Stimulated activated CD8-positive, alpha-beta memory T cell treated with anti-CD3 and anti-CD28 coated beads, Interleukin-7, amount 100 ng/mL, for 1 hour (primary cell): ENCODE measurements at places on chromosomes 5 and 9.

DNA sequence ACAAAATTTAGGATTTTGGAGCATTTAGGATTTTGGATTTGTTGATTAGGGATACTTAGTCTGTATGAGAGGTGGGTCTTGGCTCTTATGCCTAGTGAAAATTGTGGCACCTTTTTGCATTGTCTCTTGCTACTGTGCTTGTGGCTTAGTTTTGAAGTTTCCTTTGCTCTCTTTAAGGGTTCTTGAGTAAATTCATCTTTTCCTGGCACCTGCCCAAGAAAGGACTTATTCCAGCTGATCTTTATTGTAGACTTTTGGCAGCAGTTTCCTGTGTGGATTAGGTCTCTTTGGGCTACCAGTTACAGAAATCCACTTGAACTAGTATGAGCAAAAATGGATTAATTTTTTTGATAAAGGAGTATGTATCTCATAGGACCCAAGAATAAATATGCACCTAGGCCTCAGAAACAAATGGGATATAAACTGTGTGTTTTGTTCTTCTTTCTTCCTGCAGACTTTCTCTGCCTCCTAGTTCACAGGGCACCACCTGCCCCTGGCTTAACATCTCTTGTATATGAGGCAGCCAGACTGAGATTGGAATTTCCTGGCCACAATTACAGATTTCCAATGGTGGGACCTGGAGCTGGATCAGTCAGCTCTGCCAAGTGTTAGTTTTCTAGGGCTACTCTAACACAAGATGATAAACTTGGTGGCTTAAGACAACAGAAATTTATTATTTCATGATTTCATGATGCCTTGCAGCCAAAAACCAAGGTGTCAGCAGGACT, 44.6 kb downstream of the FOCAD start:
- no peak for DNase-seq

DNA sequence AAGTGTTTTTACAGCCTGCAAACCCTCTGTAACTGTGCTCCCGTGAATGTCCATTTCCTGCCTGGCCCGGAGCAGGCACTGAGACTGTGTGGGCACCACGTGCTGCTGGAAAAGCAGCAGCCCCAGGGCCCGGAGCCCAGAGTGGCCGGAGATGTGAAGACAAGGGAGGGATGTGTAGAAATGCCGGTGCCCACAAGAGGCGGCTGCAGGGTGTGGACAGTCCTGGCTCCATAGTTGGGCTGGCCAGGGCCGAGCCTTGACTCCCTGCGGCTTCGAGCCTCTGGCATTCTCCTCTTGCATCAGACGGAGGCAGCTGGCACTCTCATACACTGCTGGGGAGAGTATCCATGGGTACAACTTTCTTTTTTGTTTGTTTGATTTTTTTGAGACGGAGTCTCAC, 13.2 kb upstream of the GFPT2 start:
- DNase-seq, result no peak

- no peak for DNase-seq
Measured at GRCh38 chr9:35108946-35109575, 6.1 kb upstream of the STOML2 start.

DNA sequence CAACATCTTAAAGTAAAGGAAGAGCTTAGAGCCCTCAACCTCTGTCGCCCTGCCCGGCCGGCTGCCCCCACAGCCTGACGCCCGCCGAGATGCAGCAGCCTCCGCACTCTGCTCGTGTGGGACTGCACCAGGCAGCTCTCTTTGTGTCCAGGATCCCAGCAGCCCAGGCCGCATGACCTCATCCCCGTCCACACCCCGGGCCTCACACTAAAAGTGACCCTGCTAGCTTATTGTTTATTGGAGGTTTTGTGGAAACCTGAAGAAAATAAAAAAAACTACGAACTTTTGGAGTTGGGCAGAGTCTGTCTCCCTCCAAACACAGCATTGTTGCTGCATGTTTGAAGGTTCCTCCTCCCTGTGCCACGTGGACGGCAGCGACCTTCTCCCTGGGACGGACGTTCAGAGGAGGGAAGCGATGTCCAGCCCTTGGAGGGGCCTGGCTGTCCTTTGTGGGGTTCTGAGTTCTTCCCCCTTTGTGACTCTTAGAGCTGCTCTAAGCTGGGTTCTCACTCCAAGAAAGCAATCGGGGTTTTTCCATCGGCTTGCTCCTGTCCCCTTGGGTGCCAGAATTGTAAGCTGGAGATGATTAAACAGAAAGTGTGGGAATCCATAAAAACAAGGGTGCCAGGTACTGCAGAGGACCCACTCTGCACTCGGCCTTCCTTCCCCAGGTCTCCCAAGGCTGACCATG, 103.5 kb upstream of the COL5A1 start:
- DNase-seq, result no peak

DNA sequence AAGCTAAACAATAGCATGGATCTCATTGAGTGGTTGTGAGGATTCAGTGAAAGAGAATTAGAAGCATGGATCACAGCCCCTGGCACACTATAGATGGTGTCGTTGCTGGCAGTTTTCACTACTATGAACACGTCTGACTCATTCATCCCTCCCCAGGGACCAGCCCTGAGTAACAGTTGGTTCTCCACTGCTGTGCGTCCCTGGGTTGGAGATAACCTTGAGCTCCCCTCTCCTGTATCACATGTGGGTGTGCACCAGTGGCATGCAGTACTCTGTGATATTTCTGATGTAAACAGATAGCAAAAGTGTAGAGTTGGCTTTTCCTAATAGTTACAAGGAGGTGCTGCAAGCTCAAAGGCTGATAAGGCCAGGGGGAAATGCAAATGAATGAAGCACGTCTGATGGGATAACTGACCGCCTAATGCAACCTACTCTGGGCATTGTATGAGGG, 8.8 kb upstream of the LCP2 start:
- DNase-seq, result no peak

GRCh38 chr5:56829137-56829908, 14.0 kb downstream of the MAP3K1 start:
- no peak for DNase-seq

- no peak for DNase-seq
Measured at GRCh38 chr9:125815568-125815967, 68.4 kb downstream of the PBX3 start.

DNA sequence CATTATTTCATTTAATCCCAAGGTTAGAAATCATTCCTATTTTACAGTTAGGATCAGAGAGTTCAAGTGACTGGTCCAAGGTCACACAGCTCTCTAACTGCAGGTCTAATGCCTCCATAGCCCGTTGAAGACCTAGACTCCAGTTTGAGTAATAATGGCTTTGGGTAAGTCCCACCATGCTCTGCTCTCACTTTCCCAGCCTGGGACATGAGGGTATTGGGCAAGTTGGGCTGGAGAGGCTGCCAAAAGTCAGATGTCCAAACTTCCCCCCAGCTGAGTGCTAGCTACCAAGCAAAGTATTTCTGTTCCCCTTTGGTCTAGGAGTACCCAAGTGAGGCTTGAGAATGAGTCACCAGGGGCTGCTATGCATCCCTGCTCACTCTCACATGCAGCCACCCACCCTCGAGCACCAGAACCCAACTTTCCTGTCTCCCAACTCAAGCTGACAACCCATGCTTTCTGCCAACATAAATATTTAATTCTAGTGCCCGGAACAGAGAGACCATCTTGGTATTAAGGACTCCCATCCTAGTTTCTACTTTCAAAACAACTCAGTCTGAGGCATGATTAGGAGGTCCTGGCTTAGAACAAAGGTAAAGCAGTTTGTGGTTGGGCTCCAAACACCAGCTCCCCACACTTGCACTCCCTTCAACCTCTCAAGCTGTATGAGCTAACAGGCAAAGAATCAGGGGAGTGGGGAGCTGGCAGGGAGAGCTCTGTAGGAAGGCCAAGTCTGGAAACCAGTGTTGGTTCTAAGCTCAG, 236.5 kb upstream of the TRIM32 start:
- no peak for DNase-seq

GRCh38 chr5:58666598-58667581, 84.0 kb downstream of the RAB3C start:
- DNase-seq, result no peak

DNA sequence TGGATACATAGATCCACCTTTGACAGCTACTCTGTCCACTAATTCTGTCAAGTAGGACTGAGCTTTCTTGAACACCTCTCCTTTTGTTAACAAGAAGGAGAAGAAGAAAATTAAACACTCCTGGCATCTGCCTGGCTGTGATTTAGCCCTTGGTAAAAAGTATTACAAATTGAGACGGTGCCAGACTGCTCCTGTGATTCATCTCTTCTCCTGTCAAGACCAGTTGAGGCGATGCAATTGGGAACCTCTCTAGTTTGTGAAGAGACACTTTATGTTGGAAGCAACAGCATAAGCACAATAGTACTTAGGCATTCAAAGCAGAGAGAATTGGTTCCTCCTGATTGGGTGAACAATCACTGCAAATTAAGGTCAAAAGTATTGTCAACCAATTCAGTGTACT, 72.7 kb downstream of the GHR start:
- no peak for DNase-seq

GRCh38 chr5:125343015-125343414, 596.6 kb upstream of the ZNF608 start:
- no peak for DNase-seq

- DNase-seq, result no peak
Measured at GRCh38 chr5:4017076-4017803, 421.6 kb downstream of the IRX1 start.

DNA sequence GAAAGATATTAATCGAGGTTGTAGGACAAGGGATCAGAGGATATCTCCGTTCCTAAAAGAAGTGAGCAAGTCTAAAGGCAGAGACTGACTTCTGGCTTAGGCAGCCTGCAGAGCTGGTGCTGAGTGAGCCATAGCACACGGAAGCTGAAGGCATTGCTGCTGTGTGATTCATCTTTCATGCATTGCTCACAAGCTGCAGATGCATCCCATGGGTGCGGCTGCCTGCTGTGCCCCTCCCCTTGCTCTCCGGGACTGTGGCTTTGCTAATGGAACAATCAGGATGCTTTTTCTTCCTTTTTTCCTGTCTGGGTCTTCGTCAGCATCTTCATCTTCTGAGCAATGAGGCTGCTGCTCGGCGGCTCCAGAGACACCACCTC, 341.4 kb downstream of the DIRAS2 start:
- DNase-seq, result no peak

DNA sequence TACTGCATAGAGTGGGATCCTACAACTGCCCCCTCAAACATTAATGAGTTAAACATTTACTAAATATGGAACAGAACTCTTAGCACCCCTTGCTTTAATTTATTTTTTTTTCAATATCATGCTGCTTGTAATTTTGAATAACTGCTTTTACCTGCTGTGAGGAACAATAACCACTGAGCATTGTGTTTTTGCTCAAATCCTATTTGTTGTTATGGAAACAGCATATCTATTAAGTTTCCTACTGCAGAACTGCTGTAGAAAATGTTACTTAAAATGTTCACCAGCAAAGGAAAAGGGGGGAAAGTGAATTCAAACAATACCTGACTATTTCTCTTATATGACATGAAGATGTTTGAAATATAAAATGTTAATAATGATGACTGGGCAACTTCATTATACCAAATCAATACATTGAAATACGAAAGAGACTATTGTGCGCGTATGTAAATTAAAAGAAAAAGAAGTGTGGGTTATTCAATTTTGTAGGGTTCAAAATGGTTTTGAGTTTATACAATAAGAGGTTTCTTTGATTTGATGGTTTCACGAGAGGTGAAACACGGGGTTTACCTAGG, 1043.8 kb upstream of the NUDT12 start:
- no peak for DNase-seq

- no peak for DNase-seq
Measured at GRCh38 chr5:102932781-102933180, 177.7 kb downstream of the PAM start.

GRCh38 chr5:109759306-109759705, 69.6 kb downstream of the MAN2A1 start:
- DNase-seq, result no peak

GRCh38 chr5:176371621-176372539, 6.6 kb downstream of the ARL10 start:
- DNase-seq, result no peak
